ENCODE measurements at places on chromosomes 4 and X. TPM values are rescaled to one million over a fixed set of nuclear protein-coding genes. Genes with fewer than 3 reads are reported as not detected.

GRCh38 chr4:6869944-6870343 lies 39.7 kb upstream of the TBC1D14 start:
- DNase-seq: no peak

Gene VCX3B
- total RNA-seq: not detected

DNA sequence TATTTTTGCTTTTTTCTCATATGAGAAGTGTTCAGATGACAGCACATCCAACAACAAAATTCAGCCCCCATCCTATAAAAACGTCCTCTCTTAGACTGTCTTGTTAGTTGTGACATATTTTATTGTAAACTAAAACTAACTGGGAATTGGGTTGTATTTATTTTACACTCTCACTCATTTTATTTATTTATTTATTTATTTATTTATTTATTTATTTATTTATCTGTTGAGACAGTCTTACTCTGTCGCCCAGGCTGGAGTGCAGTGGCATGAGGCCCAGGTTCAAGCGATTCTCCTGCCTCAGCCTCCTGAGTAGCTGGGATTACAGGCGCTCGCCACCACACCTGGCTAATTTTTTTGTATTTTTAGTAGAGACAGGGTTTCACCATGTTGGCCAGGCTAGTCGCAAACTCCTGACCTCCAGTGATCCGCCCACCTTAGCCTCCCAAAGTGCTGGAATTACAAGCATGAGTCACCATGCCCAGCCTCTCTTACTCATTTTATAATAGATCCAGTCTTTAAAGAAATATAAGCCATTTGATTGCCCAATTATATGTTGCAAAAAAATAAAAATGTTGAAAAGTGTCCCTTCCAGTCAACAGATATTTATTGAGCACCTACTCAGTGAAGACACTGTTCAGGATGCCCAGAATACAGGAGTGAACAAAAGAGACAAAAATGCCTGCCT lies 44.6 kb downstream of the PALLD start:
- peak; percentile 64 for DNase-seq

Gene CABS1
- not detected for total RNA-seq

Gene SH3TC1
- total RNA-seq: 3.9 TPM

Gene FAT1
- 454 TPM for total RNA-seq

- no peak for DNase-seq
Measured at GRCh38 chr4:121213940-121214339, 49.8 kb upstream of the TNIP3 start.

DNA sequence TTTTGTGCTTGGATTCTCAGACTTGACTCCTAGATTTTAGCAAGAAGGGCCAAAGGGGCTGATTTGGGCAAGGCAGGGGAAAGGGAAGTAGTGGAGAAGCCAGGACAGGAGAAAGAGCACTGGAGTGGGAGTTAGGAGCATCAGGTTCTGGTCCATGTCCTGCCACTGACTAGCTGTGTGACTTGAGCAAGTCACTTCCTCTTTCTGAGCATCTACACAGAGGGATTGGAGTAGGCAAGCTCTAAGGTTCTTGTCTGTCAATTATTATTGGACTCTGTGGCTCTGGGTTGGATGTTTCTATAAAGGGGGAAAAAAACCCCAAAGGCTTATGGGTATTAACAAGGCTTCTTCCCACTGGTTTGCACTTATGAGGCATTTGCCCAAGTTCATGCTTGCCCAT lies 24.4 kb downstream of the PLAC1 start:
- no peak for DNase-seq

Gene SORBS2
- 1.7 TPM for total RNA-seq

Gene KLHL4
- 0.97 TPM for total RNA-seq

DNA sequence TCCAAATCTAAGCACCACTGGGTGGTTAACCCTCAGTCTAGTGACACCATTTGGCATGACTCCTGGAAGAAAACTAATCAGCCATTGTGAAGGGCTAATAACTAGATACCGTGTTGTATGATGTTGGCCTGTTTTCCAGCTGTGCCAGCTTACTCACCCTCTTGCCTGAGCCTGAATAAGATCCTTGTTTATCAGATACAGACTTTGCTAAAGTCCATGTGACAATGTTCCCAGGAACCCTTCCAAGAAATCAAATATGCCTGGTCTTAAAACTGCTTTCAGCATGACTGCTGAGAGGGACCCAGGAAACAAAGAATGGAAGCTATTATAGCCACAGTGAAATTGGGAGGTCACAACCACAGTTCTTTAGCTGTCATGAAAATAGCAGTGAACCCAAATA lies 640.8 kb upstream of the INTU start:
- no peak for DNase-seq

DNA sequence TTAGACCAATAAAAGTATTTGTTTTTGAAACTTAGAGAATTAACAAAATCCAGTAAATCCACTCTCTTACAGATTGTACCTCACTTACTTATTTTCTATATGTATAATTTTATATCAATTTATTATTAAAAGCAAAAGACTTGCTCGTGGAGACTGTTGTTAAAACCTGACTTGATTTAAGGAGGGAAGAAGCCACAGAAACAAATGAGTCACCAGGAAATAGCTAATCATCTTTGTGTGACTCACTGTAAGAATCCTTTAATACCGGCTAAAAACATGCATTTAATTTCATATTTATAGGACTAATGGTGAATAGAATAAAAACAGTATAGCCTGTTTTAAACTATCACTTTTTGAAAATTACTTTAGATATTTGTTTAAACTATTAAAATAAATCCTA lies 29.9 kb upstream of the UBE2NL start:
- peak; percentile 40 for DNase-seq

Gene VCX3A
- not detected for total RNA-seq

DNA sequence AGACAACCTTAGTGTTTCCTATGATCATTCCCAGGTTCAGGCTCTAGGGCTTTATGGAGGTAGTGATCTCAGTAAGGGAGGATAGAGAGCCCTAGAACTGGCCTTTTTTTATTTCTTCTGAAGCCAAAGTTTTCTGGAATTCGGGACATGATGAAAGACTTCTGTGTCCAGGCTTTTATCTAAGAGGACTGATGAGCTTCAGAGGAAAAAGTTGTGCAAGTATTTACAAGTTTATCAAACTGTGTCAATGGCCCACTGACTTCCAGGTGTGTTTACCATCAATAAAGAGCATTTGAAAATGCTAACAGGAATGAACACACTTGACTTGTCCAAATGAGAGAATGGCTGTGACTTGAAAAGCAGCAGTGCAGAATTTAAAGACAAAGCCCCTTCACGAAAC lies 254.6 kb downstream of the DCTD start:
- no peak for DNase-seq

- no peak for DNase-seq
Measured at GRCh38 chrX:16843208-16843909, 26.8 kb downstream of the RBBP7 start.

DNA sequence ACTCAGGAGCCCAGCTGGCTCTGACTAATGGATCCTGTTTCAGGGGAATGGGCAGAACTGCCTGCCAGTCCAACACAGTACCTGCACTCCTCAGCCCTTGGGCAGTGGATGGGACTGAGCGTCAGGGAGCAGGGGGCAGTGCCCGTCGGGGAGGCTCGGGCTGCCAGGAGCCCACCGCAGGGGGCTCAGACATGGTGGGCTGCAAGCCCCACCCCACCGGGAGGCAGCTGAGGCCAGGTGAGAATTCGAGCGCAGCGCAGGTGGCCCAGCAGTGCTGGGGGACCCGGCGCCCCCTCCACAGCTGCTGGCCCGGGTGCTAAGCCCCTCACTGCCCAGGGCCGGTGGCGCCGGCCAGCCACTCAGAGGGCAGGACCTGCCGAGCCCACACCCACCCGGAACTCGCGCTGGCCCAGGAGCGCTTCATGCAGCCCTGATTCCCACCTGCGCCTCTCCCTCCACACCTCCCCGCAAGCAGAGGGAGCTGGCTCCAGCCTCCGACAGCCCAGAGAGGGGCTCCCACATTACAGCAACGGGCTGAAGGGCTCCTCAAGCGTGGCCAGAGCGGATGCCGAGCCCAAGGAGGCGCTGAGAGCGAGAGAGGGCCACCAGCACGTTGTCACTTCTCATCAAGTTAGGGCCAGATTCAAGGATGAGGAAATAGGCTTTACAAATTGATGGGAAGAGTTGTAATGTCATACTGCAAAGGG lies 668.8 kb downstream of the GALNTL6 start:
- no peak for DNase-seq

DNA sequence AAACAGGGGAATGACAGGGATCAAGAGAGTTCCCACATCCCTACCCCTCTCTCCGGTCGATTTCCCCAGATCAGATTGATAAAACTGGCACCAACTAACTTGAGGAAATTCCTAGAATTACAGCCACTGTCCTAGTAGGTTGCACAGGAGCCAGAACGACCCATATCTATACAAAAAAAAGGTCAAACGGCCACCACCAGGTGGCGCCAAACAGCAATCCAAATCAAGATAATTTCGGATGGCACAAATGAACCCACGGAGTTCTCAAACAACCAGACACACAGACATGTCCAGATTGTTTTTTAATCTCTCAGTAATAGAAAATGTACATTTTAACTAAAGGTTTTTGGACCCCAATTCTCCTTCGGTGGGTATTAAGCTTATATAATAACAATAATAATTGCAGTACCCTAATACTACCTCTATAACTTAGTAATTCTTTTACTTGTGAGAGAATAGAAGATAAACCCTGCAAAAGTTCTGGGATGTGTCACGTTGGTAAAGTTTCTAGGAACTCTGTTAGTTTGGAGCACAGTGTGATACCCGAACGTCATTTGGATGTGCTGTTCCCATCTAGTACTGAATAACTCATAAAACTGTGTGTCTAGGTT lies 212.6 kb downstream of the SPOCK3 start:
- DNase-seq: peak; percentile 68

DNA sequence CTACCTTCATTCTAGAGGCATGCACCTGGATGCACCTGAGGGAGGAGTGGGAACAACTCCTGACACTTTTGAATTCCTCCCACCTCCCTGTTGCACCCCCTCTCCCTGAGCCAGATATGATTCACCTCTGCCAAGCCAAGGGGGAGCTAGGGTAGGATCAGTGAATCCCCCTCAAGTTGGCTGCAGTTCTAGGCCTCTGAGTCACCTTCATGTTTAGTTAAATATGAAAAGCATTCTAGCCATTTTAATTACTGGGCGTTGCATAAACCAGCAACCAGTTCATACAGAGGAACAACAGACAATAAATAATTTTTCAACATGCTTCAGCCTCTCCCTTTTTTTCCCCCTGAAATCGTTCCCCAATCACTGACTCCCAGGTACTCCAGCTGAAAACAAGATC lies 1440.2 kb downstream of the ADGRL3 start:
- DNase-seq: no peak

Gene TIMM17B
- total RNA-seq: 39.3 TPM

- DNase-seq: no peak
Measured at GRCh38 chr4:60128888-60129287, 1071.2 kb upstream of the ADGRL3 start.

- peak; percentile 58 for DNase-seq
Measured at GRCh38 chr4:4585012-4585670, 43.3 kb upstream of the STX18 start.

All from fibroblast of villous mesenchyme (primary cell).